ENCODE measurements at places on chromosomes 7 and 10.
A peak's percentile ranks its signal among the peaks of the same experiment; 100 is the strongest.

DNA sequence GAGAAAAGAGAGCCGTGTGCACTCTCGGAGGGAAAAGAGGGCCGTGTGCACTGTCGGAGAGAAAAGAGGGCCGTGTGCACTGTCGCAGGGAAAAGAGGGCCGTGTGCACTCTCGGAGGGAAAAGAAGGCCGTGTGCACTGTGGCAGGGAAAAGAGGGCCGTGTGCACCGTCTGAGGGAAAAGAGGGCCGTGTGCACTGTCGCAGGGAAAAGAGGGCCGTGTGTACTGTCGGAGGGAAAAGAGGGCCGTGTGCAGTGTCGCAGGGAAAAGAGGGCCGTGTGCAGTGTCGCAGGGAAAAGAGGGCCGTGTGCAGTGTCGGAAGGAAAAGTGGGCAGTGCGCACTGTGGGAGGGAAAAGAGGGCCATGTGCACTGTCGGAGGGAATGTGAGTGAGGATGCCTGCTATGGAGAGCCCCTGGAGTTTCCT lies 188.7 kb downstream of the DNAJB6 start:
- DNase-seq = no peak

DNA sequence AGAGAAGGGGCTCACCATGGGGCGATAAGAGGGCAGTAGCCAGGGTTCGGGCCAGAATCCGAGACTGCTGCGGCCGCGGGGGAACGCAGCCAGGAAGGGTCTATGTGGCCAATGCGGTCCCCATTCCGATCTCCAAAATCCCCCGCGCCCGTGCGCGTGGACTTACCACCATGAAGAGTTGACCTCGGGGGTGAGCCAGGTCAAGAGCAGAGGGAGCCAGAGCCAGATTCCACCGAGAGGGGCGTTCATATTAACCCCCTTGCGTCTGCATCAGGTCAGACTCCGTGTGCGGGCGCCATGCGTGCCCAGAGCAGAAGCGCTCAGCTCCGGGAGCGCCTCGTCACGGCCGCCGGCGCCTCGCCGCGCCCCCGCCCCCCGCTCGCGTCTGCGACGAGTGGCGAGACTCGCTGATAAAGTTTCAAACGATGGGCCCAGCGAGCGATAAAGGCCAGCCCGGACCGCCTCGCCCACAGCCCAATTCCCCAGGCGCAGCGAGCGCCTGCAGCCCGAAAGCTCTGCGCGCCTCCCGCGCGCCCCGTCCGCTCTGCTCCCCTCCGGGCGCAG lies at the start of gene WNT2:
TSS of gene WNT2 (minus strand) at position 318 of the 564 bp plus-strand sequence. CDS start at position 249, 69 bp downstream.
- DNase-seq = no peak

GRCh38 chr10:121578965-121579364 lies 19.3 kb downstream of the FGFR2 start:
- no peak for DNase-seq

DNA sequence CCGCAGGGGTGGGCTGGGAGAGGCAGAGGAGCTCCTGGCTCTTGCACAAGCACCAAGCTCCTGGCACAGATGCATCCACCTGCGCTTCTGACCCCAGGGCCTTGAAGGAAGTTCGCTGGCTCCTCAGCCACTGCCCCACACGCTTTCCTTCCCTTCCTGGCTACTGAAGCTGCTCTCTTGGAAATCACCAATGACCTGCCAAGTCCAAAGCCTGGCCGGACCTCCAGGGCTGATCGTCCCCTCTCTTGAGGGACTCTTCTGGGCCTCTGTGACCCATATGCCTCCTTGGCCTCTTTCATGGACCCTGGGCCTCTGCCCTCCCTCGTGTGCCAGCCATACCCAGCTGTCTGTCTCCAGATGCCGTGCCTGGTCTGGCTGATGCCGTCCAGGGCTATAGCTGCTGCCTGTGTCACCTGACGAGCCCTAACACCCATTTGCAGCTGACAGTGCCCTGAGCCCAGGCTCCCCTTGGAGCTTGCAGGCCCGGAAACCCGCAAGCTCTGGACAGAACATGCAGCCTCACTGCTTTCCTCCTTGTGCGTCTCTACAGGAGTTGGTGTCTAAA lies 113.4 kb downstream of the PRKAG2 start:
- no peak for DNase-seq

DNA sequence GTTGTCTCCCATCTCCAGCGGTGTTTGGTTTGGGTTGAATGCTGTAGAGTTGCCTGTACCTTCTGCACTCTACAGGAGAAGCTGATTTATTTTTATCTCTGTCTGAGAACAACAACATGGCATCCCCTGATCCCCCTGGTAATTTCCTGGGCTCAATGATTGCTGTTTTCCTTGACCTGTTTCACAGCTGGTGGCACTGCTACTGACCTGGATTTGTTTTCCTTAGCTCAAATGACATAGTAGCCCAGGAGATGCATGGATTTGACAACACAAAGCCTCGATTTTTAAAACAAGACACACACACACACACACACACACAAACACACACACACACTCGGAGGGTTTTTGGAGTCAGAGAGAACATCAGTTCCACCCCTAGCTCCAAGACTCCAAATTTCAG lies 301.6 kb downstream of the NRG3 start:
- DNase-seq = no peak

DNA sequence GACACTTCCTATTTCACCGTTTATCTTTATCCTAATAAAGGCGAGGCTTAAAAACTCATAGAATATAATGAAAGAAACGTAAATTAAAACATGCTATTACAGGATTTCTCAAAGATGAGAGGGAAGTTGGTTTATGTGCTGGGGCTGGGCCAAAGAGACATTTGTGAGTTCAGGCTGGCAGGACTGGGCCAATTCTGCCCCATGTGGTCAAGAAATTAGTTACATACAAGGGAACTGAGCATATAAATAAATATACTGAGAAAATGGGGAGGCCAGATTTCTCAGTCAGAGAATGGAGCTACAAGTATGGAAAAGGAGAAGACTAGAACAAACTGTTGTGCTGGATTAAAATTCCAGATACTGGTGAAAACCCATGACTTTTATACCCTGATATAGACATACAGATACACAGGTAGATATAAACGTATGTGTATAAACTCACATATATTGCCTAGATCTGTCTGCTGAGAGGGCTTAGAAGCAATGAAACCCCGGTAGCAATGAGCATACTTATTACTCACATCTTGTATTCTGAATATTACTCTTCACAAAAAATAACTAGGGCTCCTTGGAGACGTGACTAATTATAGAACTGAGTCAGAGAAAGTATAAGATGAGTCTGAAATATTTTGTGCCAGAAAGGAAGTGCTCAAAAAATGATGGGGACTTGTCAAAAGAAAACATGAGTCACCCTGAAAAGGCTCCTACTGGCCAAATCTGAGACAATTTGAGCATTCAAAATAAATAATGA lies 155.7 kb upstream of the FGFR2 start:
- DNase-seq = peak; percentile 74

- DNase-seq = peak; percentile 28
Observed at GRCh38 chr7:5429253-5429856, 5.7 kb upstream of the TNRC18 start.

DNA sequence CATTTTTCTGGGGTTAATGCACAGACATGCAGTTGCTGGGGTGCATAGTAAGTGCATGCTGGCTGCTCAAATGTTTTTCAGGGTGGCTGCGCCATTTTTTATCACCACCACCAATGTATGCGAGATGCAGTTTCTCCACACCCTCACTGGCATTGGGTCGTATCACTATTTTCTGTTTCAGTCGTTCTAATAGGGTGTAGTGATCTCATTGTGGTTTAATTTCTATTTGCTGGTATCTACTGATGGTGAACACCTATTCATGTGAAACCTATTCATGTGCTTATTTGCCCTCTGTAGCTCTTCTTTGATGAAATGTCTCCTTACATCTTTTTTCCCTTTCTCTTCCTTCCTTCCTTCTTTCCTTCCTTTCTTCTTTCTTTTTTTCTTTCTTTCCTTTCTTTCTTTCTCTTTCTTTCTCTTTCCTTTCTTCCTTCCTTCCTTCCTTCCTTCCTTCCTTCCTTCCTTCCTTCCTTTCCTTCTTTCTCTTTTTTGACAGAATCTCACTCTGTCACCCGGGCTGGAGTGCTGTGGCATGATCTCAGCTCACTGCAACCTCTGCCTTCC lies 84.3 kb downstream of the ELFN1 start:
- no peak for DNase-seq

- no peak for DNase-seq
Observed at GRCh38 chr10:103067484-103067883, 125.6 kb downstream of the NT5C2 start.

DNA sequence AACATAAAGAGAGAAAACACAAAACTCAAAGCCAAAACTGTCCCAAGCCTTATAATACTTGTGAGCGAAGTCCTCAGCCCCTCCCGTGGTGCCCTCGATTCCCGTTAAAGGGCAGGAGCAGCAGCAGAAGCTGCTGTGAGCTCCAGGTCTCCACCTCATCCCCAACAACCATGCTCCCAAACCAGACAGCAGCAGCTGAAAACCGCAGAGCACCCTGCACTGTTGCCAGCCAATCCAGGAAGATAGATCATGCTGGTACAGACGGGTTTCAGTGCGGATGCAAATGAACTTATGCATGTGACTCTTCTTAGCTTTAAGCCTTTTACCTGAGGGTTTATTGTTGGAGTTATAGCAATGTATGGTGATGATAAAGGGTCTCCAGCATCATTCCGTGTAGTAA lies 97.9 kb downstream of the DNAJB6 start:
- DNase-seq = no peak

- no peak for DNase-seq
Observed at GRCh38 chr10:14162629-14163344, 167.9 kb downstream of the FRMD4A start.

- no peak for DNase-seq
Observed at GRCh38 chr10:130333185-130333584, 197.0 kb downstream of the GLRX3 start.

GRCh38 chr7:56092789-56093531 lies at the start of gene PHKG1:
TSS of gene PHKG1 (minus strand) at chr7:56092952. CDS start at chr7:56088941, 4,011 bp downstream.
- DNase-seq = no peak

- DNase-seq = no peak
Observed at GRCh38 chr10:112918771-112919170, 31.3 kb upstream of the TCF7L2 start.

DNA sequence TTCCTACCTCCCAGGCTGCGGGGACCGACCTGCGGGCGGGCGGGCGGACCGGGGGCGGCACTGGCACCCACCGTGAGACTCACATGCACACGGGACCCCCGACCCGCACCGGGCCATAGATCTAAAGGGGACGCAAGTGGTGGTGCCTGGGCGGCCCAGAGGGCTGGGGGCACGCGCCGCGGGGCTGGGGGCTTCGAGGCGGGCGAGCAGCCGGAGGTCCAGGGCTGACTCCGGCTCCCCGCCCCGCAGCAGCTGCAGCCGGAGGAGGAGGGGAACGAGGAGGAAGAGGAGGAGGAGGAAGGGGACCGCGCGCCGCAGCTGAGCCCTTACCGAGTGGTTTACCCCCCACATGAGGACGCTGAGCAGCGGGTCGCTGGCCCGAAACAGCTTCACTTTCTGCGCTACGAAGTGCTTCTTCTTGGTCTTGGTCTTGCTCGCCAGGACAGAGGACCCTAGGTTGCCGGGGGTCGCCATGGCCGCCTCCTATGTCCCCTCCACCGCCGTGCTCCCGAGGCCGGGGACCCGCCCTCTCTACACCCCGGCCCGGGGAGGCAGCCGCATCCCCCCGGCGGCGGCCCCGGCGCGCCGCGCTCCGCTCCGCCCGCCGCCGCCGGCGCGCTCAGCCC lies 412 bp downstream of the PIP4K2A start:
- DNase-seq = peak; percentile 43

DNA sequence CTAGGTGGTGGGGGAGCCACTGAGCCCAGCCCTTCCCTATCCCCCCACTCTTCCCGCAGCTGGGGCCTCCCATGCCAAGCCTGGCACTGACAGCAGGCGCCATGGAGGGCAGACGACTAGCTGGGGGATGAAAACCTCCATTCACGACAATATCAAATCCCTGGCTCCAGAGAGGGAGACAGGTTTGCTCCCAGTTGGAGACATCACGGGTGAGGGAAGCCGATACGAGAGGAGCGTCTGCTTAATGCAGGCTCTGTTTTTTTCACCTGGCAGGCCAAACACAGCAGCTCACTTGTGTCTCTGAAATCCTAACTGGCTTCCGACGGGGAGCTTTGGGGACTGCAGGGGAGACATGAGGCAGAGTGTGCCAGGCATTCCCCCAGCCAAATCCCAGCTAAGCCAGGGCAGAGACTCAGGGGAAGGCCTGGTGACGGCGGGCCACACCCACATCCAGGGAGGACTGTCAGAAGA lies 307.4 kb upstream of the ZMIZ1 start:
- no peak for DNase-seq

DNA sequence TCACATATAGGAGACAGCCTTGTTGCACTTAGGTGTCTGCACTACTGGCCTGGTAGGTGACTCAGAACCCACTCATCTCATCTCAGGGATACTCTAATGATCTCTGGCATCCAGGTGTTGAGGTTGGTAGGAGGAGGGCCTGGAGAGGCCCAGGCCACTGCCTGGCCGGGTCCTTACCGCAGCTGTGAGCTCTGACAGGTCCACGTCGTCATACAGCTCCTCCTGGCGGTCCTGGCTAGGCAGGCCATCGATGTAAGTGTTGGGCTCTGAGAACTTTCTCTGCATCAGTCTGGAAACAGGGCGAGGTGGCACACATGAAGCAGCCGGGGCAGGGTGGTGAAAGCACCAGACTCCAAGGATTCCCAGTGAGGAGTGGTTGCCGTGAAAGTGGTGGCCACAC lies 62.1 kb downstream of the VWA2 start:
- DNase-seq = no peak

DNA sequence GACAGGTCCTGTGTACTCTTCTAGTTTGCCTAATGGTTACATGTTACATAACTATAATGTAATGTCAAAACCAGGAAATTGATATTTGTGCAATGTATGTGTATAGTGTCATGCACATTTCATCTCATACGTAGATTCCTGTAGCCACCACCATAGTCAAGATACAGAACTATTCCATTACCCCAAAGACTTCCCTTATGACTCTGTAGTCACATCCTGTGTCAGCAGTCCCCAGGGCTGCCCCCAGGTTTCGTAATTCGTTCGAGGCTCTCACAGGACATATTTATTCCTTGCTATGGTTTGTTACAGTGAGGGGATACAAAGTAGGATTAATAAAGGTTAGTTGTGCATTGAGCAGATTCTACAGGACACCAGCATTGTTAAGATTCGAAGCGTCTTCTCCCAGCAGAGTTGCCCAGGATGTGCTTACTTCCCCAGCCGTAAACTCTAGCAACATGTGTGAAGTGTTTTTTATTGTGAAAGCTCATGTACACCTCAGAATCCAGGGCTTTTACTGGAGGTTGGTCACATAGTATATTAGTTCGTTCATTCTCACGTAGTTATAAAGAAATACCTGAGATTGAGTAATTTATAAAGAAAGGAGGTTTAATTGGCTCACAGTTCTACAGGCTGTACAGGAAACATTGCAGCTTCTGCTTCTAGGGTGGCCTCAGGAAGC lies 18.6 kb downstream of the RABGEF1 start:
- DNase-seq = peak; percentile 96

GRCh38 chr10:48266528-48266927 lies 8.0 kb downstream of the FRMPD2 start:
- no peak for DNase-seq

- DNase-seq = peak; percentile 39
Observed at GRCh38 chr7:6725003-6725402, 18.3 kb upstream of the ZNF12 start.

All from suppressor macrophage treated with lipopolysaccharide for 4 hours (primary cell).